CD4-positive, alpha-beta T cell treated with Interleukin-4 for 4 hours (primary cell): ENCODE measurements at places on chromosomes 2 and 18.

GRCh38 chr2:207506426-207506825 lies 23.3 kb upstream of the CREB1 start:
- no peak for DNase-seq

GRCh38 chr2:170928036-170928823 lies 823 bp upstream of the GORASP2 start:
- no peak for DNase-seq

GRCh38 chr2:30661173-30662107 lies 145.8 kb downstream of the CAPN13 start:
- DNase-seq = no peak

GRCh38 chr2:231593666-231594065 lies 1.0 kb downstream of the TEX44 start:
- DNase-seq = no peak

DNA sequence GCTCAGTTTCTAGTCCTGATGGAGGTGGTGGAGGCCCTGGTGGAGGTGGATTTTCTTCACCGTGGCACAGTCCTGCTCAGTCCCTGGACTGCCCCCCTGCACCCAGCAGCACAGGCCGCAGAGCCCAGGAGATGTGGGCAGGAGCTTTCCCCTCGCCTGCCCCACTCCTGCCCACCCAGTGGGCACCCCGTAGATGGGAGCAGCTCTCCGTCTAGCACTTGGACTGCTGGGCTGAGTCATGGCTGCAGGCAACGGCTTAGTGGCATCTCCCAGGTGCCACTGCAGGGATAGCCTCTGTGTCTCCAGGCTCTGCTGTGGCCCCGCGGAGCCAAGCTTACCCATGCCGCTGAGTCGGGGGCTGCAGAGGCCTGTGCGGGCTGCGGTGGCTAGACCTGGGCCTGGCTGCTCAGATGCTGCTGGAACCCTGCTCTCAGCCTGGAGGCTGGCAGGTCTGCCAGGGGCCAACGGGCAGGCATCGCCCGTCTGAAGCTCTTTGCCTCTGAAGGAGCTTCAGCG lies 92.3 kb upstream of the CTDP1 start:
- no peak for DNase-seq

GRCh38 chr2:200239216-200239615 lies 67.3 kb upstream of the SPATS2L start:
- DNase-seq = no peak

GRCh38 chr2:45946023-45946422 lies 294.5 kb downstream of the PRKCE start:
- no peak for DNase-seq

DNA sequence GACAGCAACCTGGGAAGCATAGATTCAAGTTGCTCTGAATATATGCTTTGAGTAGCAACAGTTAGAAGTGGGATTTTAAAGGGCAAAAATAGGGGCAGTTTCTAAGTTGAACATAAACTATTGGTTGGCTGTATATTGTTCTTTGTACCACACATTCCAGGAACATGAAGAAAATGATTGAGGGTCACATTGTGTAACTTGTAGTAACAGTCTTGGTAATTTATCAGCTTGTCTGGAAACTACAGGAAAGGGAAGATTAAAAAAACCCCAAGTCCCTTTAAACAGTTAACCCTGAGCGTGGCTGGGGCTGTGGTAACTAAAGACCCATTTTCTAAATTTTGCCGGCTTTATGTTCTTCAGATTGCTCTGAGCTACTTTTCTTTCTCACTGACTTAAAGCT lies 7.4 kb downstream of the PLEKHB2 start:
- DNase-seq = no peak

- no peak for DNase-seq
These were observed 246.8 kb downstream of the DYSF start for GRCh38 chr2:71700041-71700657.

- DNase-seq = no peak
These were observed 126.3 kb upstream of the NRXN1 start for GRCh38 chr2:51158251-51158650.

- DNase-seq = no peak
These were observed 67.8 kb upstream of the UXS1 start for GRCh38 chr2:106261871-106262321.

- no peak for DNase-seq
These were observed 223.7 kb upstream of the COPS8 start for GRCh38 chr2:236861944-236862343.

DNA sequence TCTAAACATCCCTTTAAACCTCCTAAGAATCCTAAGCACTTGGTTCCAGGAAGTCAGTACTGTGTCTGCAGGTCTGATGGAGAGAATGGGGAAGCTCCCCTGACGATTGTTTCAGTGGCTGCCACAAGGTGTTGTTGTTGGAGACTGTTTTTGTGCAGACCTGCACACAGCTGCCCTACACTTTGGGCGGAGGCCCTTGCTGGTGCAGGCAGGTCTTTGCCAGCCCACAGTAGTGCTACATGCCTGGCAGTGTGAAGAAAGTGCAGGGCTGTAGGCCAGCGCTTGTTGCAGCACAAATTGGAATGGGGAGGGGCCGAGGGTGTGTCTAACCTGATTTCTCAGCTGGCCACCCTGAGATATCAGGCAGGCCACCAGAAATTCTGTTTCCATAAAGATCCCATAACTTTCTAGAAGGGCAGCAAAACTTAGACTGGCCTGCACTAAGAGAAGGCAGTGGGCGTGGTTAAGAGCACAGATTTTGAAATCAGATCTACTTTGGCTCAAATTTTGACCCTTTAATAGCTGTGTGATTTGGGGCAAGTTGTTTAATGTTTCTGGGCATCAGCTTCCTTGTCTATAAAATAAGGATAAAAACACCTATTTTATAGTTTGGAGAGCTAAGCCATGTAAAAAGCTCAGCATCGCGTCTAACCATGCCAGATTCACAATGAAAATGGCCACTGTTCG lies 83.7 kb upstream of the SLC1A4 start:
- DNase-seq = no peak

DNA sequence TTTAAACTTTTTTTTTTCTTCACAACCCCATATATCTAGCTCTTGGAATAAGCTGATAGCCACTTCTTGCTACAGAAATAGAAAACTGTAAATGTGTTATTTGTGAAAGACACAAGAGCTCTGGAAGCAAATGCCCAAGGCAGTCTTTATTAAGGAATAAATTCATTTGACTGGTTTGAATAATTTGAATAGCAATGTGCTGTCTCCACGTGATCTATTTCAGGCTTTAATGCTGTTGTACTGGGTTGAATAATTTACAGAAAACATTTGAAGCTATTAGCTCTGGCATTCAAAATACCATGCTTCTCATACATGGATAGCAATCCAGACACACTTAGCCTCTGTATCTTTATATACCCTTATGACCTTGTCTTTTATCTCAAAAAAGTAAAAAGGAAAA lies 366.7 kb upstream of the KCNJ3 start:
- no peak for DNase-seq

DNA sequence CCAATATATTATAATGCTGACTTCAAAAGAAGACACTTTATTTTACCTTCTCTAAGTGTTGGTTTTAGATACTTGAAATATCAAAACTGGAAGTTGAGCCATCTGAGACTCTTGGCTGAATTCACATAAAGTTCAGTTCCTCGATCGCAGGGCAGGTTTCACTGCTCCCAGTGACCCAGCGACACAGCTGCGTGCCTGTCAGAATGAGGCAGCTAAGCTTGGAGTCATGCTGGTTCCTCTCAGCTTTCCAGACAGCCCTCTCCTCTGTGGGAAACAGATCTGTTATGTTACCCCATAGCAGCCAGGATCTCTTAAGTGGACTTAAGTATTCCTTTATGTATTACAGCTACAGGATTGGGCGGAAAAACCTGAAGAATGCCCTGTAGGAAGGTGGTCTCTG lies 142.8 kb upstream of the ALPP start:
- DNase-seq = no peak

DNA sequence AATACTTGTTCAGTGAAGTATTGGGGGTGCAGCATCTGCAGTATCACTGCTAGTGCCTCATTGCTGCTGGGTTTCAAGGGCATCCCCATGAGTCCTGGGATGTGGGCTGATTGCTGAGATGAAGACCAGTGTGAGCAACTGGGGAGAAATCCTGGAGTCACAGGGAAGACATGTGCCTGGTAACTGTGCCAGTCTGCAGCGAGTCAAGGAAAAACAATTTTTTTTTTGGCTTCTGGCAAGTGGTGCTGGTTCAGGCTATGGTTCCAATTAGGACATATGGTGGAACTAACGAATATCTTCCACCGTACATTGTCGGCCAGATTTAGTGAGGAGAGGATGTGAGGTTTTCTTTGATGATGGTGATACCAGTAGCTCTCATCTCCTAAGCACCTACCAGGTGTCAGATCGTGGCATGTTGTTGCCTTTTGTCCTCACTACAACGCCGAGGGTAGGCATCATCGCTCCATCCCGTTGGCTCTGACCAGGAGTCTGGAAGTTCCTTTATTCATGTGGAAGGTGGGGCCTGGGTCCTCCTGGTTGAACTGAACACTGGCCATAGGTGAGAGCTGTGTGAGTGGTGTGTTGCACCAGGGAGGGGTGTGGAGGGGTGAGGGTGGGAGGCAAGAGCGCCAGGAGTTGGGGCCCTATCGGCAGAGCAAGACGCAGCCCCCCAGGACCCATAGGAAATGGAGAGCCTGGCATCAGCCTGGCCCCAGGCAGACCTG lies 118.0 kb upstream of the HS6ST1 start:
- no peak for DNase-seq

GRCh38 chr18:80171054-80171872 lies 62.2 kb downstream of the ADNP2 start:
- DNase-seq = peak; percentile 27

DNA sequence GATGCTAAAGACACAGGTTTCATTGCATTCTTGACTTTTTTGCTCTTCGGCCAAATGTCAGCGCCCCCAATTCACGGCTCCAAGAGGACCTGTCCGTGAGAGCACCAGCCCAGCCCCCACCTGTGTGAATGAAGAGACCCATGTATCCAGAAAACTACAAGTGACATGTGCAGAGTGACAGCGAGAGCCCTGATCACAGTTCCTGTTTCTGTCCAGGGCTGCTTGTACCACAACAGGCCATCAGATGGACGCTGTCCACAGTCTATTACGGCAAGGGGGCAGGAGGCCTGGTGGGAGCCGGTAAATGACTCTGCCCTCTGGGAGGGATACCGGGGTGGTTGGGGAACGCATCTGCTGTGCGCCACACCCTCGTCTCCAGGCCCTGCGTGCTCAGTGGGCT lies 520.9 kb upstream of the ID2 start:
- DNase-seq = no peak

DNA sequence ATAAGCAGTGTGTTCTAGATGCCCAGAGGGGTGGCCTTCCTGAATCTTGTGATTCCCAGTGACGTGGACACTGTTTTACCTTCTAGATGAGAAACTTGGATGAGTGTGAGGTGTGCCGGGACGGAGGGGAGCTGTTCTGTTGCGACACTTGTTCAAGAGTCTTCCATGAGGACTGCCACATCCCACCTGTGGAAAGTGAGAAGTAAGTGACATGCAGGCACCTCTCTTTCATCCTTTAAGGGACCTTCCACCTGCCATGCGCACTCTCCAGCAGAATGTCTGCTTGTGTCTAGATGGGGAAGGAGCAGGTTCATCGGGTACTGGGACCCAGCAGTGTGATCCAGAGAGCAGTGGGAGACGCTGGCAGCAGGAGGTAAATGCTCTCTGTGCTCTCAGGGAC lies 16.0 kb upstream of the SP100 start:
- DNase-seq = no peak

DNA sequence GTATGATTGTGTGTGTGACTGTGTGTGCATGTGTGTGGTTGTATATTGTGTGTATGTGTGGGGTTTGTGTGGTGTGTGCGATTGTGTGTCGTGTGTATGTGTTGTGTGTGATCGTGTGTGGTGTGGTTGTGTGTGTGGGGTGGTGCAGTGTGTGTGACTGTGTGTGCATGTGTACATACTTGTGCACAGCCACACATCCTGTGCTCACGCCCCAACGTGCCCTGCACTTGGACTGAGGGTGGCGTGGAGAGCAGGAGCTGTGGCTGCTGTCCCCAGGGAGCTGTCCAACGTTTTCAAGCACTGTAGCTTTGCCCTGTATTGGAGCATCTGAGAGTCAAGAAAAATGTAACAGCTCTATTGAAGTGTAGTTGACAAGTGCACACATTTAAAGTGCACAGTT lies 243.2 kb upstream of the HDAC4 start:
- DNase-seq = no peak

GRCh38 chr2:172072706-172073105 lies 12.6 kb upstream of the DLX1 start:
- no peak for DNase-seq

DNA sequence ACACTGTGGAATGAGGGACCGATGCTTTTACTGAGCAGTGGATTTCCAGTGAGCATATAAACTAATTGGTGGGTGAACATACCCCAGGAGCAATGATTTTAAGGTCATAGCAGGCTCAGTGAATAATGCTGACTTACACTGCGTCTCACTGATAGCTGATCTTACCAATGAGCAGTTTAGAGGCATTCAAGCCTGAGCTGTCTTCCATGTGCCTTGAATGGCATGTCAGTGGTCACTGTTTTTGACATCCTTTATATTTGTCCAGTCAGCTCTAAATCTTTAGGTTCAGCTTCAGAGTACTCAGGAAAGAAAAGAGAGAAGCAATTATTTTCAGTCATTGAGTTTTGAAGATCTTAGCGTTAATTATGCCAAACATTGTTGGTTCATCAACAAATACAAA lies 88.3 kb downstream of the CAMKMT start:
- DNase-seq = no peak

DNA sequence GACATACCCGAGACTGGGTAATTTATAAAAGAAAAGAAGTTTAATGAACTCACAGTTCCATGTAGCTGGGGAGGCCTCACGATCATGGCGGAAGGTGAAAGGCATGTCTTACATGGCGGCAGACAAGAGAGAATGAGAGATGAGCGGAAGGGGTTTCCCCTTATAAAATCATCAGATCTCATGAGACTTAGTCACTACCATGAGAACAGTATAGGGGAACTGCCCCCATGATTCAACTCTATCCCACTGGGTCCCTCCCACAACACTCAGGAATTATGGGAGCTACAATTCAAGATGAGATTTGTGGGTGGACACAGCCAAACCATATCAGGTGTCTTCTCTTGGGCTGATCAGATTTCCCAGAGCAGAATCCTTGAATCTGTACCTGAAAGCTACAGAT lies 617.3 kb upstream of the ID2 start:
- no peak for DNase-seq

DNA sequence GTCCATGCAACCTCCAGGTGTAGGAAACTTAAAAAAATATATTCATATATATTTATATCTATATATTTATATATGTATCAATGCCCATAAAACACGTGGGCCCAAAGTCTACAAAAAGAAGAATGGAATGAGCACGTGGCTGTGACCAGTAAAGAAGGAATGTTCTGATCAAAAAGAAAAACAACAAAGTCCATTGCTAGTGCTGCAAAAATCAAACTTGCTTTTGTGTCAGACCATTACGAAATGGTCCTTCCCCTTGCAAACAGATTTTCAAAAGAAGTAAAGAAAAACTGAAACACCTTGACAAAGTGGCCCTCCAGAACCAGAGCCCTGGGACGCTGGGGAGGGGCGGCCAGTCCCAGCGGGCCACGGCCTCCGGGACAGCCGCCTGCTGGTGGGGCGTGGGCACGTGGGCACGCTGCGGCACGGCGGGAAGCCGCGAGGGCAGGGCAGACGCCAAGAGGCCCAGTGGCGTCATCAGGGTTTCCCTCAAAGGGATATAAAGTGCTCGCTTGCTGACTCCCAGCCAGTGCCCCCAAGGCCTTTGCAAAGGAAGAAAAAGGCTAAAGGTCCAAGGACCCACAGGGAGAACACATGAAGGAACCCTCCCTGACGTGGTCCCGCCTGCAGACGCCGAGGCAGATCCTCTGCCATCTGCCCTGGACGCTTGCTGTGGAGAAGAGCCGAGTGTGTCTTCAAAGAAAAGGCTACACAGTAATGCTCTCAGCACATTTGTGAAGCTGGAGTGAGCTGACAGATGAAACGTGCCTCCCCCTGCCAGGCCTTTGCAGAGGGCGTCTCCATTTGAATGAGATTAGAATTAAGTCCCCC lies 201.8 kb downstream of the TWIST2 start:
- DNase-seq = no peak
